H1 (cell line): ENCODE measurements at places on chromosomes 2 and 18. TPM values are rescaled to one million over a fixed set of nuclear protein-coding genes. Genes with fewer than 3 reads are reported as not detected.

TLX2 gene
- total RNA-seq = 0.15 and 0.17 TPM in 2 replicates

FSIP2 gene
- total RNA-seq = 1.4 and 1.7 TPM in 2 replicates

R3HDM1 gene
- 72.0 and 77.7 TPM in 2 replicates for total RNA-seq

PAX8 gene
- total RNA-seq = not detected in 2 replicates

PRKAG3 gene
- total RNA-seq = not detected in 2 replicates

TNFRSF11A gene
- total RNA-seq = 10.6 and 11.1 TPM in 2 replicates

CXCR1 gene
- total RNA-seq = not detected in 2 replicates

COL4A4 gene
- total RNA-seq = 0.67 and 1.7 TPM in 2 replicates

- H3K4me1 ChIP-seq = peaks cover 10% of the 10 kb centered on the region
- DNase-seq = no peak
- no peak overlapping the region for H3K27ac ChIP-seq
- H3K27me3 ChIP-seq = no peaks in the 10 kb centered on the region; the same call in 1 of the 2 replicates
- H3K36me3 ChIP-seq = no peaks in the 10 kb centered on the region
- H3K4me3 ChIP-seq = no peak overlapping the region
Observed at GRCh38 chr2:100197631-100198153, 55.3 kb upstream of the AFF3 start.

DNA sequence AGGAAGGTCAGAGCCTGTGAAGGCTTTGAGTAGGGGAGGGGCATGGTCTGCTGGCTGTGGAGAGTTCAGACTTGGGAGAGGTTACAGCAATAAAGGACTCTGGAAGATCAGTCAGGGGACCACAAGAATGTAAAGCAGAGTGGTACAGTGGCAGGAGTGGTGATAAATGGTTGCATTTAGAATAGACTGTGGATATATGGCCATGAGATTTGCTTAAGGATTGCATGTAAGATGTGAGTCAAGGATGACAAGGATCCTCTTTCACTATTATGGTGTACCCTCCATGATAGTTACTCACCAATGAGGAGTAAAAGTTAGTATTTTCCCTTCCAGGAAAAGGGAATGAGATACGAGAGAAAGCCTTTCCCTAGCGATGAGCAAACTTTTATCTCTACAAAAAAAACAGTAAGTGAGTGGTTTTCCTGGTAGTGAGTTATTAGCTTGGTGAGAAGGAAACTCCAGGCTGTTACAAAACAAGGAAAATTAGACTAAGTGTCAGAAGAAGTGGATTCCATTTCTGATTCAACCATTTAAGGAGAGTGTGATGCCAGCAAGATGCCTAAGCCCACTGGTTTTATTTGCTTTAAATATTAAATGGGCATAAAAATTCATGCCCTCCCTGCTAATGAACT lies 818.0 kb upstream of the ACVR2A start:
- no peak for DNase-seq
- no peak overlapping the region for H3K27ac ChIP-seq
- H3K4me3 ChIP-seq = no peak overlapping the region
- peaks cover 5% of the 10 kb centered on the region; the same call in 1 of the 2 replicates for H3K4me1 ChIP-seq

DNA sequence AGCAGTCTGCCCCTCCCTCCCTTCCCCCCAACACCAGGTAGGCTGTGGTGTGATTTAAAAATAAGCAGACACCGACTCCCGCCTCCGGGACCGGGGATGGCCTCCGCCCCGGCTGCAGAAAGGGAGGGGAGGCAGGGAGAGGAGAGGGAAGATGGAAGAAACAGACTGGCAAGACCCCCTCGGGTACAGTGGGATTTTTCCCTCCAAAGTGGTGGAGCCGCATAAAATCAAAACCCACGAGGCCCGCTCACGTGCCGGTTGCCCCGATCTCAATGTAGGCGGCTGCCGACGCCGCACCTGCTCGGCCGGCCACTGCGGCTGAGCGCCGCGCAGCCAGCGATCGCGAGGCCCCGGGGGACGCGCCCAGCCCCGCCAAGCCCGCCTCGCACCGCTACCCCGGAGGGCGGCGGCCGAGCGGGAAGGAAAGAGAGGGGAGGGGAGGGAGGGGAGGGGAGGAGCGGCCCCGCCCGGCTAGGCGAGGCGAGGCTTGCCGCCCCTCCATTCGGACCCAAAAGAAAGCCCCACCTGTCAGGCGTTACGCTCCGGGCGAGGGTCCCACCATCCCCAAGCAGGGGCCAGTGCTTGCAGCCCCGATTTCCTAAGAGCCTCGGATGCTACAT lies 811 bp downstream of the ADD2 start:
- H3K27me3 ChIP-seq = no peaks in the 10 kb centered on the region
- H3K36me3 ChIP-seq = no peaks in the 10 kb centered on the region
- H3K4me3 ChIP-seq = peak overlapping the region; percentile 86

GRCh38 chr18:79951545-79952455 lies at the start of gene SLC66A2:
Gene SLC66A2 (minus strand): TSS chr18:79951653. CDS start chr18:79950926, 727 bp downstream.
- peaks cover 9% of the 10 kb centered on the region for H3K4me1 ChIP-seq
- no peak for DNase-seq
- H3K4me3 ChIP-seq = peak within 1 kb of the TSS; percentile 84
- H3K36me3 ChIP-seq = no peaks in the 10 kb centered on the region
- no peak within 1 kb of the TSS for H3K27ac ChIP-seq

DNA sequence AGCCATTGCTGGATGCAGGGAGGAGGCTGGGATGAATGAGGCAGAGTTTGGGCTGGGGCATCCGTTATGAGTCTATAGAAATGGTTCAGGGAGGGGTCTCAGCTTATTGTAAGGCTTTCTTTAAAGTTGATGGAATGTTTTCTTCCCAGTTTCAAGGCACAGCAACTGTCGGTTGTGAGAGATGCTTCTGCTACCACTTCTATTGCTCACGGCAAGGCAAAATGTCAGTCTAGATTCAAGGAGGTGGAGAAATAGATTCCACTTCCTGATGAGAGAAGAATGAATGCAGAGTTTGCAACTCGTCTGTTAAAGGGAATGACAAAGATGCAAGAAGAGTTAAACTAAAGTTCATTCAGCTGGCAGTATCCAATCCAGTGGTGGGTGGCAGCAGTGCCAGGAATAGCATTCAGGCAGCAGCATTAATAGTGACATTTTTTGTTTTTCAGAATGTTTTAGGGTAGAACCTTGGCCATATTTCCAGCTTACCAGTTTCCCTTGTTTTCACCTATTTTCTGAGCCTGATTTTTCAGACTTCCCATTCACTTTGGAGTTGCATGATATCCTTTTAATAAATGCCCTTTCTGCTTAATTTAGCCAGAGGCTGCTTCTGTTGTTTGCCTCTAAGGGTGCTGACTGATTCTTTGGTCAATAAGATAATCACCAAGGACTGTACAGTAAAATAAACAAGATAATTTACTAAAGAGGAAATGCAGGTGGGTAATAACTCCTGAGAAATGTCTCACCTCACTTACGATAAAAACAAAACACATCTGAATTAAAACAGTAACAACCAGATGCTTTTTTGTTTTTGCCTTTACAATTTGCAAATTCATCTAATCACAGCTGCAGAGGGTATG lies 138.4 kb downstream of the RPIA start:
- no peak overlapping the region for H3K27ac ChIP-seq
- no peaks in the 10 kb centered on the region for H3K4me1 ChIP-seq
- no peaks in the 10 kb centered on the region for H3K36me3 ChIP-seq
- no peak for DNase-seq

- H3K36me3 ChIP-seq = no peaks in the 10 kb centered on the region
- no peaks in the 10 kb centered on the region for H3K27me3 ChIP-seq
- no peak for DNase-seq
Observed at GRCh38 chr2:104028061-104028460, 825.9 kb upstream of the POU3F3 start.

DNA sequence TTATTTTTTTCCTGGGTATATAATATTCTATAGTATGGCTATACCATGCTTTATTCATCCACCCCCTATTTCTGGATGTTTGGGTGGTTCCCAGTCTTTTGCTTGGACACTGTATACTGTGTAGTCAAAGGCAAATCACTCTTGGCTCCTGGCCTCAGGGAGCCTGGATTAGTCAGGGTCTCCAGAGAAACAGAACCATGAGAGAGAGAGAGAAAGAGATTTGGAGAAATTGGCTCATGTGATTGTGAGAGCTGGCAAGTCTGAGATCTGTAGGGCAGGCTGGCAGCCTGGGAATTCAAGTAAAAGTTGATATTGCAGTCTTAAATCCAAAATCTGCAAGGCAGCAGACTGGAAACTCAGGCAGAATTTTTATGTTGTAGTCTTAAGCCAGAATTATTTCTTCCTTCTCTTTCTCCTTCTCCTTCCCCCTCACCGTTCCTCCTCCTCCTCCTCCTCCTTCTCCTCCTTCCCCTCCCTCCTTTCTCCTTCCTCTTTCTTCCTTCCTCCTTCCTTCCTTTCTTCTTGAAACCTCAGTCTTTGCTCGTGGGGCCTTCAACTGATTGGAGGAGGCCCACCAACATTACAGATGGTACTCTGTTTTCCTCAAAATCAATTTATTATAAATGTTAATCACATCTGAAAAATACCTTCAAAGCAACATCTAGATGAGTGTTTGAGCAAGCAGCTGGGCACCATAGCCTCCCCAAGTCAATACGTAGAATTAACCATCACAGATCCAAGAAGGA lies 33.0 kb downstream of the CTIF start:
- no peak overlapping the region for H3K27ac ChIP-seq
- no peaks in the 10 kb centered on the region for H3K36me3 ChIP-seq
- peaks cover 5% of the 10 kb centered on the region; the same call in 1 of the 2 replicates for H3K4me1 ChIP-seq
- H3K27me3 ChIP-seq = no peaks in the 10 kb centered on the region

DNA sequence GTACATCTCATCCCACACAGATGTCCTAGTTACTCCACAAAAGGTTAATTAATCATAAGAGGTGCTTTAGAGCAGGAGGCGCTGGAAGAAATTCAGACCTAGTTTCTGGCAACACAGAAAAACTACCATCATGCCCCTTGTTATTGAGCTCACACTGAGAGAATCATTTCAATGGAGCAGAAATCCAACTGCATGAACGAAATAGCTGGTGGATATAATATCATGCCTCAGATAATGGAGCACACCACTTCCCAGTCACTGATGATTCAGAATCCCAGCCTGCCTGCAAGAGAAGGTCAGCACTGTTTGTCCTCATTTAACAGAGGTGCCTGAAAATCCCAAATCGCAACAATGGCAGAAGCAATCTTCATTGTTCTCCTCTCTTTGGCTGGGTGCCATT lies 125.8 kb upstream of the CREB1 start:
- no peaks in the 10 kb centered on the region for H3K36me3 ChIP-seq
- H3K27ac ChIP-seq = no peak overlapping the region
- H3K27me3 ChIP-seq = no peaks in the 10 kb centered on the region
- H3K4me1 ChIP-seq = peaks cover 12% of the 10 kb centered on the region
- DNase-seq = no peak
- no peak overlapping the region for H3K4me3 ChIP-seq

DNA sequence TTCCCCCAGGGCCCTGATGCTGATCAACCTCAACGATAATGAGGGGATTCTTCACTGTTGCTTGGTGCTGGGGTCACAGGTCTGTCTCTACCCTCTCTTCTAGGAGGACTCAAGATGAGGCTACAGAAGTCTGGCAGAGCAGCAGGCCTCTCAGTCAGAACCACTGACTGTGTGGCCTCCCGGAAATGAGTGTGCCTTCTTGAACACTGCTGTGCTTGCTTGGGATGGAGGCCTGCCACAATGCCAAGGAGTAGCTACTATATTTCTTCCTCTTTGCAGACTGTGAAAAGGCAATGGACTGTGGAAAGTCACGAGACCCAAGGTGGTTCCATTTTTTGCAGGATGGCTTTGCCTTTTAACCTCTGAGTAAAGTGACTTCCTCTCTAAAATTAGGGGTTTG lies 5.8 kb upstream of the HOXD1 start:
- H3K4me1 ChIP-seq = peaks cover 3% of the 10 kb centered on the region
- peaks cover 95% of the 10 kb centered on the region for H3K27me3 ChIP-seq
- H3K4me3 ChIP-seq = no peak overlapping the region
- no peak overlapping the region for H3K27ac ChIP-seq
- DNase-seq = no peak

GRCh38 chr2:72603481-72603880 lies 222.4 kb downstream of the EXOC6B start:
- H3K4me1 ChIP-seq = peaks cover 2% of the 10 kb centered on the region
- no peak overlapping the region for H3K27ac ChIP-seq
- no peaks in the 10 kb centered on the region for H3K27me3 ChIP-seq

DNA sequence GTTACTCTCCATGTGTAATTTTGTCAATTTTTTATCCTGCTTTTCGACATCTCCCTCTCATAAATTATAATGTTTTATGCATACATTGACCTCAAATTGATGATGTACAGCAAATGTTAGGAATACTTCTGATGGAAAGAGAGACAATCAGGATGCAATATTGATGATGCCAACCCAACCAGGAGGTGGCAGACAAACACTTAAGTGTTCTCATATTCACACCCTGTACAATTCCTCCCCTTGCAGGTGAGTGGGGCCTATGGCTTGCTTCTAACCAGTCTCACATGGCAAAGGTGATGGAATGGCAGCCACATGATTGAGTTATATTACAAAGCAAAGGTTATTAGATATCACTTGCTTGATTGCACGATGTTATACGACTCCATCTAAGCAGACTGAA lies 594.3 kb upstream of the REG3G start:
- H3K4me3 ChIP-seq = no peak overlapping the region
- H3K27ac ChIP-seq = no peak overlapping the region
- H3K36me3 ChIP-seq = no peaks in the 10 kb centered on the region
- H3K4me1 ChIP-seq = no peaks in the 10 kb centered on the region

DNA sequence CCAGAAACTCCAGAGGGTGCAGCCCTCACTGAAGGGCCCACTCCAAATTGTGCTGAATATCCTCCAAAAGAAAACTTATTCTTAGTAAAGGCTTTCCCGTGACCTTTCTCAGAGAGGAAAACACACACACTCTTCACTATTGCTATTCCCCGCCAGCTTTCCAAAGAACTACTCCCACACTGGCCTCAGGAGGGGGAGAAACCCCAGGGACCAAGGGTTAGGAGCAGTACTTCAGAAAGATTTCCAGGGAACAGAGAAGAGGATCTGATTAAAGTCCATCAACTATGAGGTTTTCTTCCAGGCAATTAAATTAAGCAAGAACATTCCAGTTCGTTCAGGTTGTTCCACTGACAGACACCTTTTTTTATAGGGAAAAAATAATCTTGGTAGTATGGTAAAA lies 150.2 kb downstream of the TTC32 start:
- DNase-seq = no peak
- H3K4me1 ChIP-seq = no peaks in the 10 kb centered on the region
- no peaks in the 10 kb centered on the region for H3K36me3 ChIP-seq
- H3K4me3 ChIP-seq = no peak overlapping the region
- H3K27me3 ChIP-seq = no peaks in the 10 kb centered on the region

- H3K27ac ChIP-seq = no peak overlapping the region
- H3K4me1 ChIP-seq = peaks cover 5% of the 10 kb centered on the region; the same call in 1 of the 2 replicates
- H3K4me3 ChIP-seq = peak overlapping the region; percentile 93
- H3K27me3 ChIP-seq = peaks cover 13% of the 10 kb centered on the region
Observed at GRCh38 chr2:118014492-118014824, 588 bp upstream of the CCDC93 start.

GRCh38 chr2:196160101-196160500 lies 11.3 kb downstream of the STK17B start:
- H3K27ac ChIP-seq = no peak overlapping the region
- no peaks in the 10 kb centered on the region for H3K36me3 ChIP-seq
- H3K27me3 ChIP-seq = no peaks in the 10 kb centered on the region
- H3K4me3 ChIP-seq = no peak overlapping the region

GRCh38 chr2:15939854-15940660 lies at the start of gene MYCN:
Gene MYCN (plus strand): TSS chr2:15940550. CDS start chr2:15942065, 1,515 bp downstream.
- peak within 1 kb of the TSS; percentile 80 for H3K27ac ChIP-seq
- peak within 1 kb of the TSS; percentile 94 for H3K4me3 ChIP-seq
- no peaks in the 10 kb centered on the region for H3K27me3 ChIP-seq
- peaks cover 18% of the 10 kb centered on the region for H3K4me1 ChIP-seq

GRCh38 chr2:191777351-191777750 lies 69.5 kb downstream of the CAVIN2 start:
- no peaks in the 10 kb centered on the region for H3K4me1 ChIP-seq
- no peak overlapping the region for H3K4me3 ChIP-seq
- no peaks in the 10 kb centered on the region for H3K36me3 ChIP-seq
- H3K27me3 ChIP-seq = no peaks in the 10 kb centered on the region
- no peak overlapping the region for H3K27ac ChIP-seq
